ENCODE measurements at places on chromosomes 1 and 21. TPM values are rescaled to one million over a fixed set of nuclear protein-coding genes. Genes with fewer than 3 reads are reported as not detected.

DNA sequence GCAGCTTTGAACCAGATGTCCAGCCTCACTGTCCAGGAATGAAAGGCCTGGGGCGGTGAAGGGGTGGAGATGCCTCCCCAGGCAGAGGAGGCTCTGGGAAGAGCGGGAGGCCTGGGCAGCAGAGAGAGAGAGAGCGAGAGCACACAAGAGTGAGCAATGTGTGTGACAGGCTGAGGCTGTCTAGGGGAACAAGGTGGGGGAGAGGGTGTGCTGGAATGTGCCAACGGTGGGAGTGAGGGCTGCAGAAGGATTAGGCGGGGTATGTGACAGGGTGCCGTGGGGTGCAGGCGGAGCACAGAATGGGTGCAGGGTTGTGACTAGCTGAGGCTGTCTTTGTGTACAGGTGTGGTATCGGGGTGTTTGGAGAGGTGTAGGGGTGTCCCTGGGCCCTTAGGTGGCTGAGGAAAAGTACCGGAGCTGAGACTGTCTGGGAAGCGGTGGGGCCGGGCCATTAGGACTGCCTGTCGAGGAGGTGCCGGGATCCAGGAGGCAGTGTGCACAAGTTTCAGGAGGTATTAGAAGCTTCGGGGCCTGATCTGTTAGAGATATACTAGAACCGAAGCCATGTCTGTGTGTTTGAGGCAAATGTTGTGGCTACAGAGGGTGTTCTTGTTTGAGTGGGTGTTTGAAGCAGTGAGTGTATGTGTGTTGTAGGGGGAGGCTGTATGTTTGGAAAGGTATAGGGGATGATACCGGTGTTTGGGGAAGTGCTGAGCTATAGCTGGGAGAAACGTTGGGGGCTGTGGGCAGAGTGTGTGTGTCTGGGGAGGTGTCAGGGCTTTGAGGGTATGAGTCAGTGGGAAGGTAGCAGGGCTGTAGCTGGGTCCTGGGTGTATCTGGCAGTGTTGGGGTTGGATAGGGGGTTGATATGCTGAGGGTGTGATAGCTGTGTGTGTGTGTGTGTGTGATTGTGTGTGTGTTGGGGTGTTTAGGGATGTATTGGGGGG, 9.1 kb downstream of the AHDC1 start:
- H3K27me3 ChIP-seq, result no peaks in the 10 kb centered on the region
- no peaks in the 10 kb centered on the region for H3K36me3 ChIP-seq
- DNase-seq, result no peak
- H3K4me1 ChIP-seq, result peaks cover 91% of the 10 kb centered on the region

DNA sequence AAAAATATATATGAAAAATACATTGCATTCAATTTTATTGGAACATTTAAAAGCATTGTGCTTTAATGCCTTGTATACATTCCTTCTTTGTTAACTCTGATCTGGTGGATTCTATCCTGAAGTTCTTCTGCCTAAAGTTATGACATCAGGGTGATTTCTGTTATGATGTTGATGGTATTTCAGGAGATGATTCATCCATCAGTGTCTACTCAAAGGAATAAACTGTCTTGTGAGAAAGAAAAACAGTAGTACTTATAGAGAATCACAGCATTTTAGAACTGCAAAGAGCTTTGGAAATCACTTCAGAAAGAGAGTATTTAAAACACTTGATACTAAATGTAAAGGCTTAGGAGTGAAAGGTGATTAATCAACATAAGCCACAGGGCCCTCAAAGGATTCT, 155.7 kb downstream of the PTPRC start:
- H3K4me1 ChIP-seq, result no peaks in the 10 kb centered on the region
- H3K4me3 ChIP-seq, result no peak overlapping the region
- DNase-seq, result no peak
- no peak overlapping the region for H3K27ac ChIP-seq

- no peaks in the 10 kb centered on the region for H3K36me3 ChIP-seq
- no peak for DNase-seq
- H3K27me3 ChIP-seq, result no peaks in the 10 kb centered on the region
- H3K4me3 ChIP-seq, result no peak overlapping the region
- no peak overlapping the region for H3K27ac ChIP-seq
Measured at GRCh38 chr1:3601743-3602142, 9.6 kb downstream of the MEGF6 start.

DNA sequence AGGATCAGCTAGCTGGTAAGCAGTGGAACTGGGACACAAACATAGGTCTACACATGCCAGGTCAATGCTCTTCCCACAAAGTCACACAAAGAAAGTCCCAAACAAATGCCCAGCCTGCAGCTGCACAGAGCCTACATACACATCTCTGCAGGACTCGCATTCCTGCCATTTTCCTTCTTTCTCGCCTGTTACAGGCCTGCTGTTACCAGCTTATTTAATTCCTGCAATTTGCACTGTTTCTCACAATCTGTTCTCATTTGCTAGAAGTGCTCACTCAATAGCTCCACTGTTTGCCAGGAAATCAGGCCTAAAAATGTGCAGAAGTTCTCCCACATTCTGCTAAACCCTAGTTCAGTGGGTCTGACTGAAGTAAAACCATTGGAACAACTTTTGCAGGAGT, 362.6 kb upstream of the C1orf87 start:
- no peaks in the 10 kb centered on the region for H3K36me3 ChIP-seq
- no peak overlapping the region for H3K4me3 ChIP-seq
- H3K27ac ChIP-seq, result no peak overlapping the region

DNA sequence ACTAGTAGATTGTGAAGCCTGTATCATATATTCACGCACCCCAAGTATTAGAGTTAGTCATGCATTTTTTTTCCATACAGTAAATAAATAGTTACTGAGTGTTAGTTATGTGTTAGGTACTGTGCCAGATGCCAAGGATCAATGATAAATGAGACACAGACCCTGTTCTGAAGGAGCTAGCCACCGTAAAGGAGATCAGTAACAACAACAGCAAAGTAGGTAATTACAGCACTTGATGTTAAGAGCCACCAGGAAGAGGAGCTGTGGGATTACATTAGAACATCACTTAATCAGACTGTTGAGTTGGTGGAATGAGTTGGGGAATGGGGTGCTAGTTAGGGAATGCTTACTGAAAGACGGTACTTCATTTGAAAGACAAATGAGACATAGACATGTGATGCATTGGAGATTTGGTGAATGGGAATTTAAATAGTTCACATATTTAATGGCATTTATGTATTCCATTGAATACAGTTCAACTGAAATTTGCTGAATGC, 21.0 kb downstream of the PRKAA2 start:
- H3K4me3 ChIP-seq, result no peak overlapping the region
- DNase-seq, result no peak
- H3K4me1 ChIP-seq, result no peaks in the 10 kb centered on the region
- H3K27ac ChIP-seq, result no peak overlapping the region
- H3K36me3 ChIP-seq, result no peaks in the 10 kb centered on the region

GRCh38 chr1:82048596-82048995, 247.9 kb downstream of the ADGRL2 start:
- no peaks in the 10 kb centered on the region for H3K4me1 ChIP-seq
- no peak overlapping the region for H3K27ac ChIP-seq
- no peak for DNase-seq
- no peaks in the 10 kb centered on the region for H3K27me3 ChIP-seq

- H3K4me1 ChIP-seq, result peaks cover 28% of the 10 kb centered on the region
- H3K27ac ChIP-seq, result peak overlapping the region; percentile 52
- no peak overlapping the region for H3K4me3 ChIP-seq
- DNase-seq, result no peak
- no peaks in the 10 kb centered on the region for H3K36me3 ChIP-seq
Measured at GRCh38 chr1:172399756-172400721, 20.4 kb upstream of the C1orf105 start.

- no peaks in the 10 kb centered on the region for H3K4me1 ChIP-seq
- DNase-seq, result no peak
Measured at GRCh38 chr1:111843177-111843576, 87.5 kb downstream of the DDX20 start.

GRCh38 chr1:1250786-1251284, 4.3 kb upstream of the C1QTNF12 start:
- H3K4me3 ChIP-seq, result no peak overlapping the region
- no peak overlapping the region for H3K27ac ChIP-seq
- H3K36me3 ChIP-seq, result no peaks in the 10 kb centered on the region
- no peak for DNase-seq
- peaks cover 24% of the 10 kb centered on the region for H3K27me3 ChIP-seq

DNA sequence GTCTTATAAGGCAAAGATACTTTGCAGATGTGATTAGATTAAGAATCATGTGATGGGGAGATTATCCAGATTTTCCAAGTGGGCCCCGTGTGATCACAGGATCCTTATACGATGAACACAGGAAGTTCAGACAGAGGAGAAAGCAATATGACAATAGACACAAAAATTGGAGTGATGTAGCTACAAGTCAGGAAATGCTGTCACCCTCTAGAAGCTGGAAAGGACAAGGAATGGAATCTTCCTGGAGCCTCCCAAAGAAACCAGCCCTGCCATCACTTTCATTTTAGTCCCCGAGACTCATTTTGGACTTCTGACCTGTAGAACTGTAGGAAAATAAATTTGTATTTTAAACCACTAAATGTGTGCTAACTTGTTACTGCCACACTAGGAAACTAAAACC, 61.9 kb upstream of the C1orf21 start:
- H3K27ac ChIP-seq, result no peak overlapping the region
- no peak overlapping the region for H3K4me3 ChIP-seq
- H3K27me3 ChIP-seq, result no peaks in the 10 kb centered on the region
- H3K4me1 ChIP-seq, result peaks cover 4% of the 10 kb centered on the region
- no peaks in the 10 kb centered on the region for H3K36me3 ChIP-seq

DNA sequence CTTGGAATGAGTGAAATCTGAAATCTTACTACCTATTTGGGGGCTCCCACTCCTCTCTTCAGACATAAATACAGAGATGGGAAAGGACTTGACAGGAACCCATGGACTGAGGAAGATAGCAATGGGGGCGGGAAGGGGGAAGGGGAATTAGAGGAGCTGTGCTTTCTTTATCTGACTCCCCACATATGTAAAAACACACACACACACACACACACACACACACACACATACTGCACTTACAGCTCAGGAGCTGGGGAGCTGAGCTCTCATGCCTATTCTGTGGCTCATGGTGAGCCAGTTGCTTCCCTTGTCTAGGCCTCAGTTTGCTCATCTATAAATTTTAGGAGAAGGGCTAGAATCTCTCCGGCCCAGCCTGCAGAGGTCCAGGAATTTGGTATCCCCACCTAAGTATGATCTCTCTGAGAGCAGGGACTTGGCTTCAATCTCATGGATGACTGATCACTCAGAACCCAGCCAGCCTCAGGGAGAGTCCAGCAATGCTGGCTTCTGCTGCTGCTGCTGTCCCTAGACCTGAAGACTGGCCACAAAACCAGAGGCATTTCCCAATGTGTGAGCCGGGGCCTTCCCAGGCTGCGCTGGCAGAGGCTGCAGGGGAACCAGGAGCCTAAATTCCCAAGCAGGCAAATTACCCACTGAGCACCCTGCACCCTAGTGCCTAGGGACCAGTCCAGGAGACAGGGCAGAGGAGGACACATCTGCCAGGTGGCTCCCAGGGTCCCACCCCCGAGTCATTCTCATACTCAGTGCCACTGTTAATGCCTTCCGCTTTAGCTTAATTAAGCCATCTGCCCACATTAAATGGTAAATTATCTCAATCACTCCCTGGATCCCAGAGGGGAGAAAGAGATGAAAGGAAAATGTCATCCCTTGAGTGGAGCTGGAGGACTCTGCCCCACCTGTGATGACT, 57.5 kb upstream of the RBM15 start:
- DNase-seq, result no peak
- H3K27me3 ChIP-seq, result no peaks in the 10 kb centered on the region
- H3K36me3 ChIP-seq, result no peaks in the 10 kb centered on the region
- no peak overlapping the region for H3K27ac ChIP-seq

GRCh38 chr21:36583591-36583990, 103.7 kb upstream of the CLDN14 start:
- DNase-seq, result no peak
- H3K4me1 ChIP-seq, result no peaks in the 10 kb centered on the region
- H3K4me3 ChIP-seq, result no peak overlapping the region
- H3K27ac ChIP-seq, result no peak overlapping the region

DNA sequence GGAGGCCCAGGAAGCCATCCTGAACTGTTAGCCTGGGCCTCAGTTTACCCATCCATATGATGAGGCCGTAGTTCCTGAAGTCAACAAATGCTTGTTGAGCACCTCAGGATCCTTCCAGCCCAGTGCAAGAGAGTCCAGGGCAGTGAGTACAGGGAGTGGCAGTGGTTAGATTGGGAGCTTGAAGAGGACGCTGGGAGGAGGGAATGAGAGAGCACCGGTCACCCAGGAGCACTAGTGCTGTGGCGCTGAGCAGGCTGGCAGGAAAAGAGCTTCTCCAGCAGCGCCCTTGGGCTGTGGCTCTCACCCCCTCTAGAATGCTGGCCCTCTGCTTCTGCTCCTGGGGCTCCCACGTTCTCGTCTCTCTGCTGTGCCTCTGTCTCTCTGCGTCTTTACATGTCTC, 10.2 kb upstream of the SSBP3 start:
- DNase-seq, result peak; percentile 58
- no peaks in the 10 kb centered on the region for H3K36me3 ChIP-seq
- H3K4me1 ChIP-seq, result peaks cover 7% of the 10 kb centered on the region

ADAM15 gene
- total RNA-seq, result 90.6 TPM

GRCh38 chr1:100979631-100980030, 46.0 kb downstream of the DPH5 start:
- H3K36me3 ChIP-seq, result no peaks in the 10 kb centered on the region
- H3K27me3 ChIP-seq, result no peaks in the 10 kb centered on the region
- H3K4me1 ChIP-seq, result no peaks in the 10 kb centered on the region
- no peak for DNase-seq
- no peak overlapping the region for H3K27ac ChIP-seq

DNA sequence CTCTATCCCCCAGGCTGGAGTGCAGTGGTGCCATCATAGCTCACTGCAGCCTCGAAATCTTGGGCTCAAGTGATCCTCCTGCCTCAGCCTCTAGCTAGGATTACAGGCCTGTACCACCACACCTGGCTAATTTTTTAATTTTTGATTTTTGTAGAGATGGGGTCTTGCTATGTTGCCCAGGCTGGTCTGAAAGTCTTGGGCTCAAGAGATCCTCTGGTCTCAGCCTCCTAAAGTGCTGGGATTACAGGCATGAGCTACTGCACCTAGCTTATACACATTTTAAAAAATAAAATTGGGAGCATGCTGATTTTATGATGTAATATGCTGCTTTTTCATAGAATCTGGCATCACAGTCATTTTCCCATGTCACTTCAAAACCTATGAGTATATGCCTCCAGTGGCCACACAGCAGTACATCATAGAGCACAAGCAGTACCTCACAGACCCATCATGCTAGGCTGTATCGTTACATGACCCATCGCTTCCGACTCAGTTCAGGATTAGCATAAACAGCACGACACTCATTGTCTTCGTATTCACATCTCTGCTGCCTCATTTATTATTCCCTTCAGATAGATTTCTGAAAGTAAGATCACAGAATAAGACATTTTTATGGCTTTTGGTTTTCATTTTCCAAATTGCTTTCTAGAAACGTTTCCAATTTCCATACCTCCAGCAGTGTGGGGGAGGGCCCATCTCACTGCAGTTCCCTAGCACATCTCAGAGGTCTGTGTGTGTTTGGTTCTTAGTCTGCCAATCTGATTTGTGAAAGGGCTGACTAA, 35.9 kb upstream of the CCSAP start:
- no peak overlapping the region for H3K27ac ChIP-seq
- peaks cover 4% of the 10 kb centered on the region for H3K27me3 ChIP-seq
- no peaks in the 10 kb centered on the region for H3K36me3 ChIP-seq
- DNase-seq, result no peak
- no peaks in the 10 kb centered on the region for H3K4me1 ChIP-seq
